ENCODE measurements at places on chromosomes 12 and 14. TPM values are rescaled to one million over a fixed set of nuclear protein-coding genes. Genes with fewer than 3 reads are reported as not detected.

DNA sequence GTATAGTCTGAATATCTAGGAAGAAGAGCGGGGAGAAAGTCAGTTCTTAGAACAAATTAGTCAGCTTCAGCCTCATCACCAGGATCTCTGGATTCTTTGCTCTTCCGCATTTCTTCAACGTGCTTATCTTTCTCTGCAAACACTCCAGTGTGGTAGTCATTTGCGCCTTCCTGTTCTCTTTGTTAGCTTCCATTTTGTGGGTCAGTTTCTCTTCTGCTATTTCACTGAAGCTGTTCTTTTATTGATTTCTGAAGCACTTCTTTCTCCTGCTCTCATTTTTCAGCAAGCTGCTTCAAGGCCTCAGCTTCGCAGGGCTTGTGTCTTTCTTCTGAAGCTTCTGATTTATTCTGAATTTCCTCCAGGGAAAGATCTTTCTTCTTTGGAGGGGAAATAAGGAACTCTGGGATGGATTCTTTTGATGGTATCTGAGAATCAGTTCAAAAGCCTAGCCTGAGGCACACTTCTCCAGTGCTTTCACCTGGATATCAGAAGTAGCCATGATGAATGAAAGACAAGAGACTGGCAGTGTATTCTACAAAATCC, 13.5 kb downstream of the AMN1 start:
- H3K36me3 ChIP-seq = peaks cover 25% of the 10 kb centered on the region
- peak; percentile 81 for DNase-seq
- no peaks in the 10 kb centered on the region for H3K27me3 ChIP-seq
- peak overlapping the region; percentile 64 for H3K4me3 ChIP-seq
- peaks cover 39% of the 10 kb centered on the region for H3K4me1 ChIP-seq

GRCh38 chr14:105525861-105526775, at the start of gene TMEM121:
TSS of gene TMEM121 (plus strand) at chr14:105526583. CDS start at chr14:105528835, 2,252 bp downstream.
- H3K4me1 ChIP-seq = peaks cover 31% of the 10 kb centered on the region
- H3K27ac ChIP-seq = peak within 1 kb of the TSS; percentile 77
- H3K36me3 ChIP-seq = no peaks in the 10 kb centered on the region
- H3K4me3 ChIP-seq = peak within 1 kb of the TSS; percentile 81
- peaks cover 12% of the 10 kb centered on the region for H3K27me3 ChIP-seq
- peak; percentile 32 for DNase-seq

FGD4 gene
- polyA plus RNA-seq = 5.2 TPM

DNA sequence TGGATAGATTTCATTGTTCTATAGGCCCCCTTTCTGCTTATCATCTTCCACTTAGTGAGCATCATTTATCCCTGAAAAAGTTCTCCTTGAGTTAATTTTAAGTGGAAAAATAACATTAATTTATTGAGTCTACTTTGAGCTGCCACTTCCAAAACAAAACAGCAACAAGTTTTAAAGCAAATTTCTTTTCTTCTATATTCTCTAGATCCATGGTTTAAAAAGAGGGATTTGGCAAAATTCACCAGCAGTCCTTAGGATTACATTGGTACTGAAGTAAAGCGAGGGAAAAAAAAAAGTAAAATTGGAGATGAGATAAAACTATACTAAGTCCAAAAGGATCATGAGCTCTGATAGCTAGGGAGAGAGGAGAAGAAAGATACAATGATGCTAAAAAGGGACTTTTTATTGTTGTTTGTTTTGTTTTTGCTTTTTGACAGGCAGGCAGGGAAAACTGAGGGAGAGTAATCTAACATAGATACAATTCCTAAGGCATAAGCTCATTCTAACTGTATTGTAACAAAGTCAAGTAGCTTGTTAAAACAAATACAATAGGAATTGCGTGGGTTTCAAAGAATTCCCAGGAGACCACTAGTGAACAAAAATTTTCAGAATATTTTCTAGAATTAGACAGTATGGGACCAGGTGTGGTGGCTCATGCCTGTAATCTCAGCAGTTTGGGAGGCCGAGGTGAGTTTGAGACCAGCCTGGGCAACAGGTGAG, 19.2 kb upstream of the PLEKHA5 start:
- no peak for DNase-seq
- H3K27me3 ChIP-seq = peaks cover 3% of the 10 kb centered on the region
- no peak overlapping the region for H3K27ac ChIP-seq
- H3K4me3 ChIP-seq = no peak overlapping the region
- no peaks in the 10 kb centered on the region for H3K4me1 ChIP-seq
- H3K36me3 ChIP-seq = no peaks in the 10 kb centered on the region

DNA sequence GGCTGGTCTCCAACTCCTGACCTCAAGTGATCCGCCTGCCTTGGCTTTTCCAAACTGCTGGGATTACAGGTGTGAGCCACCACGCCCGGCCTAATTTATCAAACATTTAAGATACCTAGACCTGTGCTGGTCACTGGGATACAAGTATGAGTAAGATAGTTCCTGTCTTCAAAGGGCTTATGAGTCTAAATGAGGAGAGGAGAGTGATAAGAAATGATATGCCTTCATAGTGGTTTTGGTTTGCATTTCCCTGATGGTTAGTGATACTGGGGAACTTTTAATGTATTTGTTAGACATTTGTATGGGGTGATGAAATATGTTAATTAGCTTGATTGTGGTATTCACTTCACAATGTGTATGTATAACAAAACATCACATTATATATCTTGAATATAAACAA, 21.2 kb downstream of the TMED10 start:
- H3K4me1 ChIP-seq = peaks cover 31% of the 10 kb centered on the region
- DNase-seq = no peak
- H3K27ac ChIP-seq = no peak overlapping the region
